ENCODE measurements at places on chromosomes 3 and 15. TPM values are rescaled to one million over a fixed set of nuclear protein-coding genes. Genes with fewer than 3 reads are reported as not detected.

WDR49 gene
- total RNA-seq, result 7.4 TPM

SCN5A gene
- 0.38 TPM for total RNA-seq

CACNA2D2 gene
- total RNA-seq, result 0.35 TPM

CLSTN2 gene
- 2.3 TPM for total RNA-seq

SIN3A gene
- total RNA-seq, result 28.4 TPM

ARRDC4 gene
- 6.3 TPM for total RNA-seq

AGTR1 gene
- total RNA-seq, result 4.4 TPM

LRRFIP2 gene
- 85.8 TPM for total RNA-seq

IQCF5 gene
- total RNA-seq, result not detected

SPESP1 gene
- 1.4 TPM for total RNA-seq

GADL1 gene
- not detected for total RNA-seq

GOLGA8T gene
- not detected for total RNA-seq

SLC28A2 gene
- not detected for total RNA-seq

PLSCR5 gene
- total RNA-seq, result not detected

SATB1 gene
- total RNA-seq, result 24.4 TPM

PARP3 gene
- total RNA-seq, result 7.3 TPM

CXCR6 gene
- 2.5 TPM for total RNA-seq

CCDC32 gene
- total RNA-seq, result 7.3 TPM

ZNF770 gene
- total RNA-seq, result 70.4 TPM
